ENCODE measurements at places on chromosomes 1 and 21. TPM values are rescaled to one million over a fixed set of nuclear protein-coding genes. Genes with fewer than 3 reads are reported as not detected.

DNA sequence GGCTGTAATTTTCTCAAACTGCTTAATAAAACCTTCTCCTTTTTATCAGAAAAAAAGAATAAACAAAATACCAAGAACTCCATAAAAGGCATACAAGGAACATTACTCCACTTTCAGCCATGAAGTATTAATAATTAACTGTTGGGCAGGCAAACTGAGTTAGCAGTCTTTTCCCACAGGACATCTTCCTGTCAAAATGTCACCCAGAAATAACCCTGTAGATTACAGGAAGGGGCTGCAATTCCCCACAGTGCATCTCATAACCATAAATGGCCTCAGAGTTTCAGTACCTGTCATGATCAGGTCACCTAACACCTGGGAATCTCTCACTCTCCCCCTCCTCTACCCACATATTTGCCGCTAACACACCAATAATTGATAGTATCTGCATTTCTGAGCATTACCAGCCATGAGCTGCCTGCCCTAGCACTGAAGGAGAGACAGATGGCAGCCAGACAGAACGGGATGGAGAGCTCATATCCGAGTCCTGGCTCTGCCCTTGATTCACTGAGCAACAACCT is 475.0 kb downstream of the SMYD3 start:
- DNase-seq: no peak

- DNase-seq: no peak
Observed at GRCh38 chr1:19511116-19511515, 25.8 kb upstream of the CAPZB start.

GRCh38 chr21:31912501-31912900 is 39.7 kb downstream of the HUNK start:
- no peak for DNase-seq

ADAM30 gene
- not detected for total RNA-seq

UMODL1 gene
- not detected for total RNA-seq

RUNX3 gene
- not detected for total RNA-seq

All from MCF 10A (cell line).